Activated CD4-positive, alpha-beta T cell treated with anti-CD3 and anti-CD28 coated beads, Interleukin-10, Interleukin-2, amounts not matched to agents 100 ng/mL and 50 ng/mL, durations not matched to agents 16 hours and 8 hours (primary cell): ENCODE measurements at places on chromosomes 16 and 17.

DNA sequence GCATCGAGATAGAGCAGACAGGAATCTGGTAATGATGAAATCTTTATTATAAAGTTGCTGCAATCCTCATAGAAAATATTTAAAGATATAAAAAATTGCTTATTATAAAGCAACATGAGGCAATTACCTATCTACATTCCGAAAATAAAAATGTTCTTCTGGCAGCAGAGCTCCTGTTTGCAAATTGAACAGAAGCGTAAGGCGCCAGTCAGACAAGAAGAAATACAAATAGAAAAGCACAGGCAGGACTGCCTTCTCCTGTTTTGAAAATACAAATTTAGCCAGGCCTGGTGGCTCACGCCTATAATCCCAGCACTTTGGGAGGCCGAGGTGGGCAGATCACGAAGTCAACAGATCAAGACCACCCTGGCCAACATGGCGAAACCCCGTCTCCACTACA, 95.6 kb downstream of the CDYL2 start:
- DNase-seq, result no peak

GRCh38 chr16:67311607-67312488, 14.7 kb downstream of the KCTD19 start:
- DNase-seq, result peak; percentile 99

DNA sequence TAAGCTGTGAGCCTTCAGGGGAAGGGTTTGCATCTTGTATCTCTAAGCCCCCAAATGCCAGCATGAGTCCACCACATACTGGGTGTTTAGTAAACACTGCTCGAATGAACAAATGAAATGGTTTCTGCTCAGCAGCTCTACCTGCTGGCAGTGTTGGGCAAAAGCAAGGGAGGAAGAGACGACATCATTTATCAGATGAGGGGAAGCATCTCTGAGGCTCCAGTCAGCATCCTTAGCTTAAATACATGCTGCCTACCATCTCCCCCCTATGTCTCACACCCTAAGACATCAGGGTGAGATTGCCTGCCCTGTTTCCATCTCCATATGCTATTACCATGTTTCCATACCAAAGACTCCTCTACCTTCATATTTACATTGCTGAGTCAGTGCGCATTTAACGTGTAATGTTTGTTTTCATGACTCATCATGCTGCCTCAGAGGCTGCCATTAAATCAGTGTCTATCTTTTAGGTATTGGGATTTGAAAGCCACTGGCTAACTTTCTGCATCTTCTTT, 379.8 kb downstream of the UTP18 start:
- DNase-seq, result peak; percentile 29

DNA sequence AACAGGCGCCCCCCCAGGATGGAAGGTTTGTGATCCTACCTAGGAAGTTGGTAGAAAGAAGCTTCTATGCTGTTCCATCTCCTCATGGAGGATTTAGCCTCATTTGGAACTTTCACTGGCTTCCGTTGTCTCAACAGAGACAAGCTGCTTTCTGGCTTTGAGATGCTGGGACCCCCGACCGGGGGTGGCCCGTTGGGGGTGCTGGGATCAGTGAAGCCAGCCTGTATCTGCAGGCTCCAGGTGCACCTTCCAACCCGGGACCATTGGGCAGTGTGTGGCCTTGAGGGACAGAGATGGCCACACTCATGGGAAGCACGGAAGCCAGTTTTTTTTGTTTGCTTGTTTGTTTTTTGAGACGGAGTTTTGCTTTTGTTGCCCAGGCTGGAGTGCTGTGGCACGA, 15.4 kb downstream of the CIBAR2 start:
- no peak for DNase-seq

DNA sequence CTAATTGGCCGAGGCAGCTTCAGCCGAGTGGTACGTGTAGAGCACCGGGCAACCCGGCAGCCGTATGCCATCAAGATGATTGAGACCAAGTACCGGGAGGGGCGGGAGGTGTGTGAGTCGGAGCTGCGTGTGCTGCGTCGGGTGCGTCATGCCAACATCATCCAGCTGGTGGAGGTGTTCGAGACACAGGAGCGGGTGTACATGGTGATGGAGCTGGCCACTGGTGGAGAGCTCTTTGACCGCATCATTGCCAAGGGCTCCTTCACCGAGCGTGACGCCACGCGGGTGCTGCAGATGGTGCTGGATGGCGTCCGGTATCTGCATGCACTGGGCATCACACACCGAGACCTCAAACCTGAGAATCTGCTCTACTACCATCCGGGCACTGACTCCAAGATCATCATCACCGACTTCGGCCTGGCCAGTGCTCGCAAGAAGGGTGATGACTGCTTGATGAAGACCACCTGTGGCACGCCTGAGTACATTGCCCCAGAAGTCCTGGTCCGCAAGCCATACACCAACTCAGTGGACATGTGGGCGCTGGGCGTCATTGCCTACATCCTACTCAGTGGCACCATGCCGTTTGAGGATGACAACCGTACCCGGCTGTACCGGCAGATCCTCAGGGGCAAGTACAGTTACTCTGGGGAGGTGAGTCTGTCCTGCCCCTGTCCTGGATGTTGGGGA, 16.1 kb downstream of the PSKH1 start:
- DNase-seq, result no peak

- DNase-seq, result peak; percentile 46
Measured at GRCh38 chr17:60971515-60972369, 294.1 kb downstream of the BCAS3 start.

DNA sequence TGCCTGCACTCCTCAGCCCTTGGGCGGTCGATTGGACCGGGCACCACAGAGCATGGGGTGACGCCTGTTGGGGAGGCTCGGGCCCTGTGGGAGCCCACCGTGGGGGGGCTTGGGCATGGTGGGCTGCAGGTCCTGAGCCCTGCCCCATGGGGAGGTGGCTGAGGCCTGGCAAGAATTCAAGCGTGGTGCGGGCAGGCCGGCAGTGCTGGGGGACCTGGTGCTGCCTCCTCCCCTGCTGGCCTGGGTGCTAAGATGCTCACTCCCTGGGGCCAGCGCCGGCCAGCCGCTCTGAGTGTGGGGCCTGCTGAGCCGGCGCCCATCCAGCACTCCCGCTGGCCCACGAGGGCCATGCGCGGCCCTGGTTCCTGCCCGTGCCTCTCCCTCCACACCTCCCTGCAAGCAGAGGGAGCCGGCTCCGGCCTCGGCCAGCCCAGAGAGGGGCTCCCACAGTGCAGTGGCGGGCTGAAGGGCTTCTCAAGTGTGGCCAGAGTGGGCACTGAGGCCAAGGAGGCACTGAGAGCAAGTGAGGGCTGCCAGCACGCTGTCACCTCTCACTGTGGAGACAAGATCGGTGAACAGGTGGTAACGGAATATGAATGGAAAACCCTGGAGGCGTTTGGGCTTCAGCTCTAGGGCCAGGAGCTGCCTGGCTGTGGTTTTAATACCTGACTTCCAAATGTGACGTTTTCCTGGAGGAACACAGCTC, 28.5 kb downstream of the ST6GALNAC1 start:
- DNase-seq, result no peak

DNA sequence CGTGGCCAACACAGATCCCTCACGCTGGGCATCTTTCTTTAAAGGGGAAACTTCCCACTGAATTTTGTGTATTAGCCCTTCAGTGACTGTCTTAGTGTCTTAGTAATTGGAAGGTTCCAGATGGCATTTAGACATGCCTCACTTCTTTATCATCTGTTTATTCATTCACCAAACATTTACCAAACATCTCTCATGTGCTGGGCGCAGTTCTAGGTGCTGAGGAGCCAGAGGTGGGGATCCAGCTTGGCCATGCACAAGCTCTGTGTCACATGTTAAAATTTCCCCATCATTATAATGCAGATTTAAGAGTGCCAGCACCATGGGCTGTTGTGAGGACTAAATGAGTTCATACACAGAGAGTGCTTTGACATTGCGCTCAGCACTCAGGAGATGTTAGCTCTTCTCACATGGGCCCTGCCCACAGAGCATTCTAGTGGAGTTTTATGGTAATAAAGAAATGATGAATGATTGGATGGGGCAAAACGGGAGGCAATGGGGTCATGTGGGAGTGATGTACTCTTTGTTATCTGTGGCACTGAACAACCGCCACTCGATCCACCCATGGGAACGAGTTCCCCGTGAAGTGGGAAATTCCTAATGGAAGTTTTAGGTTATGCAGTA, 119.7 kb downstream of the SNX29 start:
- no peak for DNase-seq

- no peak for DNase-seq
Measured at GRCh38 chr17:57869617-57870282, 19.9 kb upstream of the MRPS23 start.

- no peak for DNase-seq
Measured at GRCh38 chr16:4091240-4092012, 24.8 kb downstream of the ADCY9 start.

DNA sequence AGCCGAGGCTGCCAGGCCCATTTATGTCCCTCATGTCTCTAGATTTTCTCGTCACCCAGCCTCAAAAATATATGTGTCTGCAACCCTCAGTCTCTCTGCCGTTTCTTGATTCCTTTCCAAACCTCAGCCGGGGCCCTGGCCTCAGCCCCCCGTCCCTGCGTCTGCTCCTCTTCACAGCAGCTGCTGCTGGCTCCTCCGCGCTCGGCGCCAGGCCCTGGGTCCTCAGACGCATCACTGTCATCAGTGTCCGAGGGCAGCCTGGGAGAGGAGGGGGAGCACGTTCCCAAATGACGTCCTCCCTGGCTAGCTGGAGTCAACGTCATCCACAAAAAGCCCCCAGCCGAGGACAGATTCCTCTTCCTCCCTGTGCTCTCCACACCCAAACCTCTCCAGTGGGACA, 2.3 kb downstream of the TSR3 start:
- no peak for DNase-seq

DNA sequence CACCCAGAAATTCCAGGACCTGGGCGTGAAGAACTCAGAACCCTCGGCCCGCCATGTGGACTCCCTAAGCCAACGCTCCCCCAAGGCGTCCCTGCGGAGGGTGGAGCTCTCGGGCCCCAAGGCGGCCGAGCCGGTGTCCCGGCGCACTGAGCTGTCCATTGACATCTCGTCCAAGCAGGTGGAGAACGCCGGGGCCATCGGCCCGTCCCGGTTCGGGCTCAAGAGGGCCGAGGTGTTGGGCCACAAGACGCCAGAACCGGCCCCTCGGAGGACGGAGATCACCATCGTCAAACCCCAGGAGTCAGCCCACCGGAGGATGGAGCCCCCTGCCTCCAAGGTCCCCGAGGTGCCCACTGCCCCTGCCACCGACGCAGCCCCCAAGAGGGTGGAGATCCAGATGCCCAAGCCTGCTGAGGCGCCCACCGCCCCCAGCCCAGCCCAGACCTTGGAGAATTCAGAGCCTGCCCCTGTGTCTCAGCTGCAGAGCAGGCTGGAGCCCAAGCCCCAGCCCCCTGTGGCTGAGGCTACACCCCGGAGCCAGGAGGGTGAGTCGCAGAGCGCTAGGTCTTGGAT, 261.5 kb downstream of the SEC14L1 start:
- no peak for DNase-seq

- no peak for DNase-seq
Measured at GRCh38 chr16:72493716-72494415, 321.9 kb upstream of the PMFBP1 start.

DNA sequence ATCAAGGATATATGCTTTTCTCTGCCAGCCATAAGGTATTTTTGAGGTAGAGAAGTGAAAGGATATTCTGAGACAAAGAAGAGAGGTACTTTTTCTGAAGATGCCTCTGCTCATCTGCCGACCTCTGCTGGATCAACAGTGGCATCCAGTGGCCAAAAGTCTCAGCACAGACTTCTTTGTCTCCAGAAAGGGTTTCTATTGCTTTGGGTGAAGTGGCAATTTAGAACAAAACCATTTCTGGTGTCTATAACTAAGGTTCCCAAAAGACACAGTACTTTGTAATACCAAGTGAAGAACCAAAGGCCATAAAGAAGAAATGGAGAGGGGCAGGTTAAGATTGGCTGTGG, 155.2 kb upstream of the C17orf78 start:
- DNase-seq, result peak; percentile 14
